ENCODE measurements at places on chromosomes 2 and 18.

GRCh38 chr2:27184115-27184514 is 27.7 kb upstream of the ATRAID start:
- DNase-seq = no peak

- DNase-seq = no peak
These were observed 24.5 kb downstream of the MRPL30 start for GRCh38 chr2:99205491-99205890.

GRCh38 chr2:222604749-222605515 is 51.0 kb downstream of the FARSB start:
- DNase-seq = no peak

GRCh38 chr2:239249048-239249447 is 151.8 kb downstream of the HDAC4 start:
- DNase-seq = no peak

DNA sequence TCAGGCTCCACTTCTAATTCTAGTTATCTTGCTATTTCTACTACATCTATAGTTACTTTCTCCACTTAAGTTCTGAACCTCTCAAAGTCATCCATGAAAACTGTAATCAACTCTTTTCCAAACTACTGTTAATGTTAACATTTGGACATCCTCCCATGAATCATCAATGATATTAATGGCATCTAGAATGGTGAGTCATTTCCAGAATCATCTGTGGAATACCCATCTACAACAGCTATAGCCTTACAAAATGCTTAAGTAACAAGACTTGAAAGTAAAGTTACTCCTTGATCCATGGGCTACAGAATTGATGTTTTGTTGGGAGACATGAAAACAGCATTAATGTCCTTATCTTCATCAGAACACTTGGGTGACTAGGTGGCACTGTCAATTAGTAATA is 35.4 kb downstream of the BARD1 start:
- peak; percentile 18 for DNase-seq

DNA sequence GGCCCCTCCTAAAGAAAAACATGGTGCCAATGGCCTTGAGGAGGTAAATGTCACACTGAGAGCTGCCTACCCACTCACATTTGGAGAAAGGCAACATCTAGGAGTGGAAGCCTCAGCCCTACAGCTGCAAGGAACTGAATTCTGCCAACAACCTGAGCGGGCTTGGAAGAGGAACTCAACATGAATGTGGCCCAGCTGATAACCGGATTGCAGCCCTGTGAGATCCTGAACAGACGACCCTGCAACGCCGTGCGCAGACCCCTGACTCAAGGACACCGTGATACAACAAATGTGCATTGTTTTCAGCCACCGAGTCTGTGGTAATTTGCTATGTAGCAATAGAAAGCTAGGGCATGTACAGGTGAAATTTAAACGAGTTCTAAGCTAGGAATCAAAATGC is 99.4 kb downstream of the MYOM1 start:
- no peak for DNase-seq

- no peak for DNase-seq
These were observed 89.3 kb upstream of the OTOS start for GRCh38 chr2:240229603-240230235.

GRCh38 chr2:71332435-71332796 is 834 bp downstream of the ZNF638 start:
- DNase-seq = no peak

Measured in endothelial cell of umbilical vein (primary cell).